NCI-H2081 (cell line): ENCODE measurements at places on chromosomes 13 and 19.

DNA sequence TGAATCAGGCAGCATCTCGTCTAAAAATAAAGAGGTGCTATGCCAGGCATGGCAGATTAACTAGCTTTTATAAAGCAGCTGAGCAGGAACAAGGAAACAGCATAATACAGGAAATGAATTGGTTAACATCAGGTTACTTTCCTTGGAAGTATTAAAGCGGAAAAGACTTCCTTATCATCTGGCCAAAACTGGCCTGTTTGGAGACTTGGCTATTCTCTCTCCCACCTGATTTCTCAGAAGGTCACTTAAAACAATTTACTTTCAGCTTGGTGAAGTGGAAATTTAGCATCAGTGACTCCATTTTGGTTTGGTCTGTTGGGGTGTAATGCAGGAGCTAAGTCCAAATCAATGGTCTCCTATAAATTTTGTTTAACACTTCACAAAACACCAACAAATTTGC, 191.6 kb downstream of the NUFIP1 start:
- DNase-seq, result no peak

DNA sequence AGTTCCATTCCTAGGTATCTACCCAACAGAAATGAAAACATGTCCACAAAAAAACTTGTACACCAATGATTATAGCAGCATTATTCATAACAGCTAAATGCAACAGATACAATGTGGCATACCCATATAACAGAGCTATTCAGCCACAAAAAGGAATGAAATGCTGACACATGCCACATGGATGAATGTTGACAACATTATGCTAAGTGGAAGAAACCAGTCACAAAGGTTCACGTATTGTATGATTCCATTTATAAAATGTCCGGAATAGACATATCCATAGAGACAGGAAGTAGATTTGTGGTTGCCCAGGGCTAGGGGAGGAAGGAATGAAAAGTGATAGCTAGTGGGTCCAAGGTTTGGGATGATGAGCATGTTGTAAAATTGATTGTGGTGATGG, 10.8 kb downstream of the CRYL1 start:
- no peak for DNase-seq

GRCh38 chr19:1433119-1434039, 4.8 kb upstream of the RPS15 start:
- DNase-seq, result no peak

DNA sequence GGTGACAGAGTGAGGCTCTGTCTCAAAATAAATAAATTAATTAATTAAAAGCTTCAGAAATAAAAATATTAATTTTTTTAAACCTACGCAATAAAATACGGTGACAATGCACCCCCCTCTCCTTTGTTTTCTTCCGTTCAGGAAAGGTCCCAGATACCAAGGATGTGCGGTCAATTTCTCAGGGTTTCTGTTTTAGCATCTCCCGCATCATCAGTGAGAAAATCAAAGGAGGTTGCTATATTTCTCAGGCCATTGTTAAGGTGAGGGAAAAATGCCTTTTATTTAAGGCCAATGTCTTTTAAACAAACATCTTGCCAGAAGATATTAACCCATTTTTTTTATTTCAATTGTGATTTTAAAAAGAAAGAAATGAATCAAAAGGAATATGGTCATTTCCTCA, 111.7 kb downstream of the INSR start:
- no peak for DNase-seq

GRCh38 chr19:6217752-6218334, 61.9 kb downstream of the MLLT1 start:
- no peak for DNase-seq

DNA sequence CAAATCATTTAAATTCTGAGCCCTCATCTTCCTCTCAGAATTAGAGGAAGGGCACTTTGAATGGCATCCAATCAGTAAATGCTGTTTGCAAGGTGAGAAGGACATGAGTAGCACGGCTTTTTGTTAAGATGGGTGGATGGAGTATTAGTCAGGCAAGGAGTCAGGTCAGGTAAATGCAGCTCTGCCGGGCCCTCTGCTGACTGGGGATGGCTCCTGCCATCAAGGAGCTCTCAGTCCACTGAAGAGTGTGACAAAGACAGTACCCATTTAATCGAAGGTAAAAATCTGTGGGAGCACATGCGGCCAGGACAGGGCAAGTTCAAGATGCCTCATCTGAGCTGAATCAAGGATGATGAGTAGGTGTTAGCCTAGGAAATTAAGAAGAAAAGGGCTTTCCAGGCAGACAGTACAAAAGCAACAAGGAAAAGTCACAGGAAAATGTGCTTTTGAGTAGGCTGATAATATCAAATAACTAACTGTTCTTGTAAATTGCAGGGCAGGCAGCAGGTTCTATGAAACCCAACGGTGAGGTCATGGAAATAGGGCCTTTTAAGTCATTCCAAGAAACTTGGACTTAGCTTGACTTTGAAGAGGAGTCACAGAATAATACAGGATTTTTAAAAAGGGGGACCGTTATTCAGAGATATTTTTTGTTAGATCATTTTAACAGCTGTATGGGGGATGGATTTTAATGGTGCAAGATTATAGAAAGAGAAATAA, 670.5 kb upstream of the ARGLU1 start:
- DNase-seq, result no peak

DNA sequence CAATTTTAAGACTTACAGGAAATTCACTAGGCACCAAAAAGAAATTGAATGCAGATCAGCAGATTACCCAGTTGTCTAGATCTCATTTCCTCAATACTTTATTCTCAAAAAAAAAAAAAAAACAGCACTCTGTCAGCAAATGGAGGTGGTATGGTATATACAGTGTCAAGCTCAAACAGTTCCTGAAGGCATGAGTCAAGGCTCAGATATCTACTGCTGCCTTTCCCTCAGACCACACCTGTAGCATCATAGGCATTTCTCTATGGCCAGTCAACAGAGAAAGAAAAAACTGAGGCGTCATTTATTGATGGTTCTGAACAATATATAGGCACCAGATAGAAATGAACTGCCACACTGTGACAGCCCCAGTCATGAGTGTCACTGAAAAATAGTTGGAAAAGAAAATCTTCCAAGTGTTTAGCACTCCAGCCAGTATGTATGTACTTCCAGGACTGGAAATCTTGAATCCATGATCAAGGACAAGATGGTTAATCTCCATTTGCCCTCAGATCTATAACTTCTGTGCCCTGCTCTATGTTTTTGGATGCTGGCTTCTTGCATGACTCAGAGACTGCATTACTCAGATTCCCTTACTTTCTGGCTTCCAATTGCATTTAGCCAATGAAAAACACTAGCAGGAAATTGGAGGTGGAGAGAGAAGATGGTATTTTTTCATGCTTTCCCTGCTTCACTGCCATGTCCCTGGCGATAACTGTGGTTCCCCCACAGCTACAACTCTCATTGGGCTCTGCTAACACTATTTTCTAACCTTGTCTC, 8.4 kb upstream of the COG3 start:
- DNase-seq, result no peak

- DNase-seq, result no peak
Observed at GRCh38 chr19:3179739-3180293, 1.2 kb downstream of the S1PR4 start.

GRCh38 chr13:68923995-68924394, 1183.6 kb upstream of the ATXN8OS start:
- DNase-seq, result no peak

- DNase-seq, result no peak
Observed at GRCh38 chr13:32254916-32255723, 60.0 kb downstream of the ZAR1L start.

- no peak for DNase-seq
Observed at GRCh38 chr13:76874479-76874878, 11.7 kb downstream of the KCTD12 start.

- DNase-seq, result peak; percentile 36
Observed at GRCh38 chr13:77492982-77493381, 42.5 kb upstream of the SCEL start.

DNA sequence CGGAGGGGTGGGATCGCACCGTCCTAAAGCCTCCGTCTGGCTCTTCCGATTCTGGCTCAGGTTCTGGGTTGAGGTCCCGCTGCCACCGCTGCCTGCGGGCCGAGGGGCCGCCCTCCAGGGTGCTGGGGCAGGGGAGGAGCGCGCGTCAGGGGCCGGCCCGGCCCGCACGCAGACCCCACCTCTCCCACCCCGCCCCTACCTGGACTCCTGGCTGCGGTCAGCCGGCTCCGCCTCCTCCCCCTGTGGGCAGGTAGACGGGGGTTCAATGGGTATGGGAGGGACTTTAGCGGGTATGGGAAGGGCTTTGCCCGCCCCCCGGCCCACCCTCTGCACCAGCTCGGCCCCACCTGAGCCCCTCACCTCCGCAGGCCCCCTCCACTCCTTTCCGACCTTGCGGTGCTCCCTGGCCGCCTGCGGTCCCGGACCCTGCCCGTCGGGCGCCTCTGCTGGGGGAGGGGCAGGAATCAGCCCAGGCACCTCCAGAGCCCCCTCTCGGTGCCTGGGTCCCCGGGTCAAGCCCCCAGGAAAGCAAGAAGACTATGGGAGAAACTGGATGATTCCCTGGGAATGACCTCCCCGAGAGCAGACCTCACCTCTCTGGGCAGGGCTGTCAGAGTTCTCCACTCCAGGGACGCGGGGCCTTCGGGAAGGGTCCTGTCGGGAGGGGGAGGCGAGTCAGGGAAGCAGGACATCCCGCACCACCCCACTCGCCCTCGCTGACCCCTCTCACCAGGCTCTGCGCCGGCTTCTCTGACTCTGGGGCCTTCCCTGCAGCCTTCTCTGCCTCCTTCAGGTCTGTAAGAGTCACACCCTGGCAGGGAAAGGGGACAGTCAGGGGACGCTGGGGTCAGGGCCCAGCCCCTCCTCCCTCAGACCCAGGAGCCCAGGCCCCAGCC, 17.0 kb downstream of the EPS8L1 start:
- no peak for DNase-seq

GRCh38 chr13:93249364-93250306, 23.0 kb downstream of the GPC6 start:
- DNase-seq, result no peak

DNA sequence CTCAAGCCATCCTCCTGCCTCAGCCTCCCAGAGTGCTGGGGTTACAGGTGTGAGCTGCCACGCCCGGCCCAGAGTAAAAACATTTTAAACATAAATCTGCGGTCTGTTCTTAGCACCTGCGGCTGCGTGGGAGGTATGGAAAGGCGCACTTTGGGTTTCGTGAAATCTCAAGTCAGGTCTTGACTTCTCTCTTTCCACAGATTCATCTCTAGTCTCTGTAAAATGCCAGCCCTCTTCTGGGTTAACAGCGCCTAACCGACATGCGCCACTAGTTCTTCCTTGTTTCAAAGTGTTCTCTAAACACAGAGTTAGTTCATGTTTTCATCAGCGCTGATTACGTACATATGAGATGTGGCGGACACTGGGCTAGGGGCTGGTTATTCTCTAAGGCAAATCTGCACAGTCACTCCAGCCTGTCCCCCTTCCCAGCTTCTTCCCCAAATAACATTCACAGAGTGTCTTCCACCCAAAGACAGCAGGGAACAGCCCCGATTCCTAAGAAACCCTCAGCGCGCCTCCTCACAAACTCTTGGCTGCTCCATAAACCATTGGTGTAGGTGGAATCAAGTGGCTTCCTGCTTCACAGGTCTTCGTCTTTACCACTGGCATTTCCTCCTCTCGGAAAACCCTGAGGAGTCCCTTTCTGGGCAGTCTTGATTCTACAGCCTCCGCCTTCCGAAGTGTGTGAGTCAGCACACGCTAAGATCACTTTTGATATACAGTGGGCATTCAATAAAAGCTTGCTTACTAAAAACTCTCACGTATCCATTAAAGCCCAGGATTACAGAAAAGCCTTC, 1.4 kb downstream of the PARP4 start:
- DNase-seq, result no peak

- no peak for DNase-seq
Observed at GRCh38 chr19:14416817-14417231, 2.3 kb downstream of the DDX39A start.

- peak; percentile 26 for DNase-seq
Observed at GRCh38 chr19:10766671-10767201, 48.9 kb downstream of the DNM2 start.

GRCh38 chr19:23949611-23950010, 34.9 kb downstream of the ZNF726 start:
- DNase-seq, result no peak

- DNase-seq, result no peak
Observed at GRCh38 chr19:39125199-39125553, 410 bp upstream of the PAK4 start.

DNA sequence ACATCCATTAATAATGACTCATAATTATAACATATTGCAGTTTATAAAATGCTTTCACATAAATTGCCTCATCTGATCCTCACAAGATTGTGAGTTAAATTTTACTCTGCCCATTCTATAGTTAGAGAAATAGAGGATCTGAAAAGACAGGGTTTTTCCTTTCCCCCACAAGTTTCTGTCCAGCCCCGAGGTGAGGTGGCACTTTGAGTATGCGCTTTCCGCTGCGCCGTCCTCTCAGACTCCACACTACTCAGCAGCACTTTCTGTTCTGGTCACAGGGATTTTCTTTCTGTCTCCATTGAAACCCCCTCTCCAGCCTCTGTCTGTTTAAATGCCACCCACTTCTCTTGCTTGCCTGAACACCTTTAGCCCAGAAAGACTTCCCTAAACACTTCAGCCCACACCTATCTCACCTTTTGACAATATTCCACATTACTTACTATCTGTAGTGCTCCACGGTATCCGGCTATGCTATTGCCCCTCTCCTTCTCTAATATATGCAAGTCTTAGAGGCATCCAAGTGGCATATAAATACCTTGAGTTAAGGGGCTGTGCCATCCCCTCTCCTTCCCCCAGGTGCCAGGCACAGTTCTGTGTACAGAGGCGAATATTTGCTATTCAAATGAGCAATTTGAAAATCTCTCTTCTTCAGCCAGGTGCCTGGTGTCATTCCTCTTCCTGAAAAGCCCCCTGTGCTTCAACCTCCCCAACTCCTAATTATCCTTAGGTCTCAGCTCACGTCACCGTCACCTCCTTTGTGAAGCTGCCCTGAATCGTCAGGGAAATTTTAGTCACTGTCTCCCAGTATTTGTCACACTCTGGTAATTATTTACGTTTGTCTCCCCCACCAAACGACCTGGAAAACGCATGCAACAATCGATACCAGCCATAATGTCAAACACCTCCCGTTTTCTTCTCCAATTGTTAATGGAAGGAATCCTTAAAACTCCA, 268.7 kb downstream of the NHLRC3 start:
- DNase-seq, result no peak

DNA sequence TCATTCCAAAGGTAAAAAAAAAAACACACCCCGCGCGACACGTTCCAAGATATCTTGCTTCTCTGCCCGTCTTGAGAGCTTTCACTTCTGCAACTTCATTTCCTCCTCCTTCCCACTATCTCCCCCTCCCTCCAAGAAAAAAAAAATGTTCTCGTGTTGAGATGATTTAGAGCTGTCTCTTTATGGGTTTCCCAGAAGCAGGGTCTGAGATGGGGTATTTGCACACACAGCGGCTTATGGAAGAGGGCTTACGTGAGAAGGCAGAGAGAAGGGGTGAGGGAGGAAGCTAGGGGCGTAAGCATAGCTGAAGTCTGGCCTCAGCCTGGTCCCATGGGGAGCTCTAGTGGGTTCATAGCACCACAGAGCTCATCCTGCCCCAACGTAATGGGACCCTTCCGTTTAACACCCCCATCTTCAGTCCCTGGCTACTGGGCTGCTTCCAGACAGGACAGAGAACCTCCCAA, 31.3 kb upstream of the USE1 start:
- no peak for DNase-seq
